ENCODE measurements at places on chromosomes 4 and X.

GRCh38 chrX:45804276-45804675, 603.6 kb upstream of the DIPK2B start:
- DNase-seq: no peak

GRCh38 chrX:311156-312129, 7.2 kb downstream of the GTPBP6 start:
- no peak for DNase-seq

DNA sequence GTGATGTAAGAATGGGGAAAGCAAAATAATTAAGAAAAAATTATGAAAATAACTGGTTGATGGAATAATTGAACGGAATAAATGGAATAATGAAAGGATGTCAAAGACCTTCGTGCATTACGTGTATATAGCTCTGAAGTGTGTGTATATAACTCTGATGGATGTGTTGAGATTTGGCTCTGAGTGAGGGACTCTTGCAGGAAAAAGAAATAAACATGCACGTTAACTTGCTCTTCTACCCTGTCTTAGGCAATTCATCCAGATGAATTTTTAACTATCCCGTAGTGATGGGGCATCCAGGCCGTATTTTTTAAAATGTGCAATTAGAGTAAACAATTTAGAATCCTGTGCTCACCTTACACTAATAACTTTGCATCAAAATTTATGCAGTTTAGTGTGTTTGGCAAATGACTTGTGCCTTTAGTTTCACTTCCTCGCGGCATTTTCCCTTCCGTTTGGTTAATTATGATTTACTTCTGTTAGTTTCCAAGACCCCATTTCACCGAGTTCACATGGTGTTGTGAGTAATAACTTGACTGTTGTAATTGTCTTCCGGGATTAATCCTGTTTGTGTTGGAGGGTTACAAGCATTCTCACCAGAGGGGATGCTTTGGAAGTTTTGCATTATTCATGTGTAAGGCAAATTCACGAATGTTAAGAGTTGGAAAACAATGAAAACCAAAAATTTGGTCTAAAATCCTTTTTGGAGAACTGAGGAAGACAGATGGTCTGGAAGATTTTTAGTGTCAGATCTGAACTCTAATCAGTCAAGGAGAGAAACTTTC, 256.5 kb upstream of the FAT1 start:
- DNase-seq: no peak

GRCh38 chr4:76090241-76090691, 15.8 kb downstream of the ART3 start:
- no peak for DNase-seq

GRCh38 chrX:25285598-25285997, 269.8 kb upstream of the ARX start:
- no peak for DNase-seq

- no peak for DNase-seq
Observed at GRCh38 chrX:132750331-132751062, 207.9 kb downstream of the HS6ST2 start.

- DNase-seq: no peak
Observed at GRCh38 chr4:111108153-111108552, 485.3 kb upstream of the PITX2 start.

DNA sequence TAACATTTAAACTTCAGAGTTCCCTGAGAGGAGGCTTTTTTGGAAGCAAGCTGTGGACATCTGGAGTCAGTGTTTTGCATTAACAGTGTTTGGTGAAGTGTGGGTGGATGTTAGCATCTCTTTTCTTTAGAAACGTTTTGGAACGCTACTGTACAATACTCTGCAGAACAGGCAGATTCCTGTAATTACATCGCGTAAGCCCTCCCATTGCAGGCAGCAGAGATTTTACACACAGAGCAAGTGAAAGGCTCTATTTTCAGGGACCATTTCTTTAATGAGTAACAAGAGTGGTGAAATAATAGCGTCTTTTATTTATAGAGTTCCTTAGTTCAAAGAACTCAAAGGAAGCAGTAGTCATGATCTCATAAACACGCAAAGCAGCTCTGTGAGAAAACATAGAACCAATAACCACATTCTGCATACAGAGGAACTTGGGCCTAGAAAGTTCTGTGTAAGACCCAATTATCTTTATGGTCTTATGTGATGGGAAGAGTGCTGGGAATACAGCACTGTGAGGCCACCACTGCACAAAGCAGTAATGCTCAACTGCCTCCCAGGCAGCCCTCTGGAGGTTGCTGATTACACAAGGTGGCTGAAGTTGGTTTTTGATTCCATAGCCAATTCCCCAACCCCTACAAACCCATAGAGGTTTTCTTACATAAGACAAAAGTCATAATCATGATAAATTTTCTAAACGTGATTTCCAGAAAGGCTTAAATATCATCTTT, 298.7 kb upstream of the EPHA5 start:
- DNase-seq: no peak

- DNase-seq: no peak
Observed at GRCh38 chr4:134345244-134345643, 143.7 kb upstream of the PABPC4L start.

DNA sequence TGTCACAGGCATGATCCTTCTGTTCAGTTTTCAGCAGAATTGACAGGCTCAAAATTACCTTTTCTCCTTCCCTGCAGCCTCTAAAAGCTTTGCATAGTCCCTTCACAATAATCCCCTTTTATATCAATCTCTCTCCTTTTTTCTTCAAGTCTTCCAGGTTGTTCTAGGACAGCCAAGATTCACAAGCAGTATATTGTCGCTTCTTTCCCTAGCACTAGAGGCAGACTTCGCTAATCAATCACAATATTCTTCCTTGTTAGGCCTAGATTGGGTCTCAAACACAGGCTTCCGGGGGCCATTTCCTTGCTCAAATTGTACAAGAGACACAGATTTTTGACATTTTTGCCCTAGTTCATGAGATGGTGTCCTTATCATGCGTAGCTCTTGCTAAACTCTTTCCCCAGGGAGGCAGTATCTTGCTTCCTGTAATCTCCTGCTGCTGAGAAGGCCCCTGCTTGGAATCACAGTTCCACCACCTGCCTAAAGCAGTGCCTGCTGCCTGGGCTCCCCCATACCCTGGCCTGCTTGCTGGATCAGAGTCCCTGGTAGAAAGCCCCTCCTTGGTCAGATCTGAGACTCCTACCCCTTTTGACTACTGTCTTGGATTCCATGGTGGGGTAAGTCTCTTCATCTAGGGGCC, 57.3 kb downstream of the DMP1 start:
- no peak for DNase-seq

- no peak for DNase-seq
Observed at GRCh38 chrX:65686236-65686635, 18.8 kb downstream of the MSN start.

GRCh38 chr4:168507178-168507815, 10.4 kb downstream of the PALLD start:
- DNase-seq: no peak

DNA sequence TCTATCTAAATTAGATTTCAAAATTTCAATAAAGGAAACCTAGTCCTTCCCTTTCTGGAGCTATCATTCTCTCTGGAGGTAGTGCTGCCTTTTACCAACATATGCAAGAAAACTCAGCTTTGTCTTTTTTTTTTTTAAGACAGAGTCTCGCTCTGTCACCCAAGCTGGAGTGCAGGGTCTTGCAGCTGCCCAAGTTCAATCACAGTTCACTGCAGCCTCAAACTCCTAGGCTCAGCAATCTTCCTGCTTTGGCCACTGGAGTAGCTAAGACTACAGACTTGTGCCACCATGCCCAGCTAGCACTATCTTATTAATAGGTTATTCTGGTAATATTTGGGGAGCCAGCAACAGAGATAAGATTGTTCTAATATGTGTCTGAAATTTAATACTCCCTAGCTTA, 12.3 kb downstream of the AASDH start:
- DNase-seq: no peak

GRCh38 chrX:128634754-128635153, 582.6 kb upstream of the ACTRT1 start:
- DNase-seq: no peak

GRCh38 chrX:147069926-147070325, 255.4 kb upstream of the CXorf51A start:
- DNase-seq: no peak

DNA sequence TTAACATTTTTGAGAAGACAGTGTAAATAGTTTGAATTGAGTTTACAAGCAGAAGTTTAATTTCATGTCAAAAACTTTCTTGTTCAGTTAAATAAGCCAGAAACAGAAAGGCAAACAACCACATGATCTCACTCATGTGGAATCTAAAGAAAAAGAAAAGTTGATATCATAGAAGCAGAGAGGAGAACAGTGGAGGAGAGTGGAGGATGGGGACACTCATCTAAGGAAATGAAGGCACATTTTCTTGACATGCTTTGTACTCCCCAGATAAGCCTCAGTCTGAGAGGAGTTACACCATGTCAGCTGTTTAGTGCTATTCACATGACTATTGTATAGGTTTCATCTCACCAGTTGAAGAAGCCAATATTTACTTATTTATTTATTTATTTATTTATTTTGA, 13.5 kb downstream of the SNCA start:
- DNase-seq: no peak

- no peak for DNase-seq
Observed at GRCh38 chr4:6692806-6693205, 872 bp upstream of the S100P start.

DNA sequence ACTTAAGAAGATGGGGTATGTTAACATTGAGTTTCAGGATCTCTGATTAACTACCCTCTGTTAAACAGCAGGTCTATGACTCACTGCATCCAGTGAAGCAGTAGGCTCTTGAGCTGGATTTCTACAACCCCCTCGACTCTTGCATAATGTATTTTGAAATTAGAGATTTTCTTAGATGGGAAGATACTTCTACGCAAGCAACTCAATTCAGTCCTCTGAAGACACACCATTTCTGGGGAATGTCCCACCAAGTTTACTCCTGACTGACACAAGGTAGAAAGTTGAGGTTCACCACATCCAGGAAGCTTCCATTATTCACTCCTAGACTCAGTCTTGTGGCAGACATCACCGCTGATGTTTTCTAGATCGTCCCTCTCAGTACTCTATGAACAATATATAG, 12.9 kb downstream of the PALLD start:
- DNase-seq: no peak

DNA sequence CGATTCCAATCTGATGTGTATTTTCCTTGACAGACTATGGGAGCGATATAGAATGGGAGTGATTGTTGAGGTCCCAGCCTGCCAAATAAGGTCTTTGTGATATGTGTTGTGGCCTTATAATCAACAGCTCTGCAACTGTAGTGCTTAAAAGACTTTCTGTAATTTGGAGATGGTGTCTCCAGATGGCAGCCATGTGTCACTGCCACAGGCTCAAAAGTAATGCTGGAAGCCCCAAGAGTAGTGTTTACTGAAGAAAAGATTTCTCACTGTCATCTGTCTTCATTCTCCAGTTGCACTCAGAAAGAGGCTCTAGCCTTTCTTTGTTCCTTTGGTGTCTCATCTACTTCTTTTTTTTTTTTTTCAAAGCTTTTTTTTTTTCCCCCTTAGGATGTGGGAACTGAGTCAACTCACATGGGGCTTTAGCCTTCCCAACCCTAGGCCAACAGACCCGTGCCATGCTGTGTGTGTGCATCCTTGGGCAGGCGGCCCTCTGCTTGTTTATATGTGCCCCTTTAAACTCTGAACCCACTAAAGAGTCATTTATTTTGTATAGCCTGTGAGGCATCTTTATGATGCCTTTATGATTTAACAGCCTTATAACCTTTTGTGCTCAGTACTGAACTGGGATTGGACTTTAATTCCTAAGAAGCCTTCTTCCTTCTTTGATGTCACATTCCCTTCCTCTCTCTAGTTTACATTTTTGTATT, 15.6 kb downstream of the SRPX2 start:
- no peak for DNase-seq

- no peak for DNase-seq
Observed at GRCh38 chr4:156781852-156782251, 189.7 kb downstream of the PDGFC start.

- DNase-seq: no peak
Observed at GRCh38 chr4:7647600-7648543, 213.1 kb upstream of the PSAPL1 start.

DNA sequence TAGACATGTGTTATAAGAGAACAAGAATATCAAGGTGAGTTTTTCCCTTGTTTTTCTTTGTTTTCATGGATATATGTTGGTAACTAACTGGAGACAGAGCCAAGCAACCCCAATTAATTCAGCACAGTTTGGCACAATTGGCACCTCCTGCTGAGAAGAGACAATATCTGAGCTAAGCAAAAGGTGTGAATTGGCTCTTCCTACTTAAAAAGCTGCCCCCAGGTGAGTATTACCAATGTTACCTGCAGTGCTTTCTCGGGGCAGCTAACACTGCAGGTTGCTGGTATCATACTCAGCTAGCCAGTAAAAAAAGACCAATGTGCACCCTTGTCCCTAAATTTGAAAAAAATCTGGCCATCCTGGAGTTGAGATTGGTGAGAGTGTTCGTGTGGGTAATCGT, 871.2 kb upstream of the TENM3 start:
- DNase-seq: no peak

- DNase-seq: no peak
Observed at GRCh38 chr4:152161676-152162330, 374.1 kb downstream of the FBXW7 start.

DNA sequence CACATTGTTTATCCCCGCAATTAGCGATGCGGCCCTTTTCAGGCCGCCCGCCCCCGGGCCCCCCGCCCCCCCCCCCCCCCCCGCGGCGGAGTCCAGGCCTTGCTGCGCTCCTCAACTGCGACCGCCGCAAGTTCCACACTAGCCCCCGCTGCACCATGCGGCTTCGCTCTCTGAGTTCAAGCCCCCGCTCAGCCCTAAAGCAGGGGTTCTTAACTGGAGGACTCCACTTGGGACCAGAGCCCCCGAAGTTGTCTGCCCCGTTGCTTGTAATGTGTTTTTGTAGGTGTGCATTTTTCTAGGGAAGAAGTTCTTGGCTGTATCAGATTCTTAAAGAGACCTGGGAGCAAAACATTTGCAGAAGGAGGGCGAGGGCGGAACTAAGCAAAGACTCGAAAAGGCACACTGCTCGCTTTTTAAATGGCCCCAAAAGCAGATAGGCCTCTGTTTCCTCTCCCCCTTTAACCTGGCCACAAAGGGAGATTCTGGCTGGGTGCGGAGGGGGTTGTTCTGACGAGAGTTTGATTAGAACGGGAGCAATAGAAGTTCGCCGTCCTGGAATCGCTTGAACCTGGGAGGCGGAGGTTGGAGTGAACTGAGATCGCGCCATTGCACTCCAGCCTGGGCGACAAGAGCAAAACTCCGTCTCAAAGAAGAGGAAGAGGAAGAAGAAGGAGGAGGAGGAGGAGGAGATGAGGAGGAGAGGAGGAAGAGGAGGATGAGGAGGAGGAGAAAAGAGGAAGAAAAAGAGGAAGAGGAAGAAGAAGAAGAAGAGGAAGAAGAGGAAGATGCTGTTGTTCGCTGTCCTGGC, 2.3 kb upstream of the MSX1 start:
- DNase-seq: no peak

GRCh38 chrX:130330706-130331105, 9.0 kb upstream of the SLC25A14 start:
- peak; percentile 7 for DNase-seq

GRCh38 chr4:128521648-128522111, 234.1 kb upstream of the PGRMC2 start:
- no peak for DNase-seq

DNA sequence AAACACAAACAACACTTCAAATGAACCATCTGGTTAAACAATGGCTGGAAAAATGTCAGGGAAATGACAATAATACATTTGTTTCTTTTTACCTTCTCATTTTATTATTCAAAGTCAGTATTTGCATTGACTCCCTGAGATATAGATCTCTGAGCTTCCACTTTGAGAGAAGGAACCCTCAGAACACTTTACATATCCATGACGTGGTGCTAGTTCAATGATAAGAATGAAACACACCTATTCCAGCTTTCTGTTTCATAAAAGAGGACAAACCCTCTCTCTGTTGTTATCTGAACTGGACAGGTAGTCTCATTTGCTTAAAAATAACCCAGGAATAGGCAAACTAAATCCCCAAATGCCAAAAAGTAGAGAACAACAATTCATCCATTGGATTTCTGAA, 65.3 kb upstream of the CCSER1 start:
- DNase-seq: no peak

Measured in GM12891 (cell line).